Motor neuron (in vitro differentiated cells): ENCODE measurements at places on chromosomes 6 and 20. TPM values are rescaled to one million over a fixed set of nuclear protein-coding genes. Genes with fewer than 3 reads are reported as not detected.

DACT2 gene
- total RNA-seq, result 0.96 and 1.5 TPM in 2 replicates

C6orf15 gene
- total RNA-seq, result not detected in 2 replicates

RXRB gene
- total RNA-seq, result 29.9 and 31.4 TPM in 2 replicates

PAX1 gene
- 0.32 and 0.46 TPM in 2 replicates for total RNA-seq

BCAS4 gene
- 15.6 and 20.3 TPM in 2 replicates for total RNA-seq

HLA-DPB1 gene
- total RNA-seq, result 9.5 and 16.5 TPM in 2 replicates

PHACTR3 gene
- 0.18 and 1.2 TPM in 2 replicates for total RNA-seq

SNAP25 gene
- total RNA-seq, result 85.4 and 93.9 TPM in 2 replicates

HLA-A gene
- total RNA-seq, result 17.5 and 20.2 TPM in 2 replicates

MOG gene
- total RNA-seq, result 0.85 and 1.4 TPM in 2 replicates

PGK2 gene
- 0.33 and 0.39 TPM in 2 replicates for total RNA-seq

DNA sequence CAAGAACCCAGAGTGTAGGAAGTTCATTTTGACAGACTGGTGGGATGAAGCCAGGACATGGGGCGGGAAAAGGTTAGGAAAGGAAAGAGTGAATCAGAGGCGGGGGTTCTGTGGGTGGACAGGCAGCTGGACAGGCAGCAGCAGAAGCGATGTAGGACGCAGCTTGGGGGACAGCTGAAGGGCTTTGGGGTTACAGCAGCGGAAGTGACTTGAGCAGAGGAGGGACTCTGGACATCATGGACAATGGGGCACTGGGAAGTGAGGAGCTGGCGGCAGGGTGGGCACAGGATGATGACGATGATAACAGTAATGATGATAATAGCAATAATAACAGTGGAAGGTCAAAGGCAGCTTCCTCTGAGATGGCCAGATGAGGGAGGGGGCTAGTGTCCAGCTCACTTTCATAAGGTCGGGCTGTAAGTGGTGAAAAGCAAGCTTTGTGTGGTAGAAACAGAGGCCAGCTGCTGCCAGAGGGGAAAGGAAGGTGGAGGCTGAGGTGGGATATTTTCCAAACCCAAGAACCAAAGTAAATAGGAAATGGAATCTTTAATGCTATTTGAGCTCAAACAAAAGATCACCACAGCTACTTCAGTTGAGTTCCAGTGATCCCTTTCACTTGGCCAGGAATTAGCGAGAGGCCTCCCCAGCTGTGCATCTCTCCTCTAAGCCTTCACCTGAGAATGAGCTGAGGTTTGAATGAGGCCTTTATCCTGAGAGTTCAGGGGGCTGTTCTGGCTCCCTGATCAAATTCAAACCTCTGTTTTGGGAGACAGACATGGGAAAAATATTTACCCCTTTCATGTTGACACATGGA lies 433.5 kb downstream of the DHX35 start:
- ATAC-seq, result no peak

DNA sequence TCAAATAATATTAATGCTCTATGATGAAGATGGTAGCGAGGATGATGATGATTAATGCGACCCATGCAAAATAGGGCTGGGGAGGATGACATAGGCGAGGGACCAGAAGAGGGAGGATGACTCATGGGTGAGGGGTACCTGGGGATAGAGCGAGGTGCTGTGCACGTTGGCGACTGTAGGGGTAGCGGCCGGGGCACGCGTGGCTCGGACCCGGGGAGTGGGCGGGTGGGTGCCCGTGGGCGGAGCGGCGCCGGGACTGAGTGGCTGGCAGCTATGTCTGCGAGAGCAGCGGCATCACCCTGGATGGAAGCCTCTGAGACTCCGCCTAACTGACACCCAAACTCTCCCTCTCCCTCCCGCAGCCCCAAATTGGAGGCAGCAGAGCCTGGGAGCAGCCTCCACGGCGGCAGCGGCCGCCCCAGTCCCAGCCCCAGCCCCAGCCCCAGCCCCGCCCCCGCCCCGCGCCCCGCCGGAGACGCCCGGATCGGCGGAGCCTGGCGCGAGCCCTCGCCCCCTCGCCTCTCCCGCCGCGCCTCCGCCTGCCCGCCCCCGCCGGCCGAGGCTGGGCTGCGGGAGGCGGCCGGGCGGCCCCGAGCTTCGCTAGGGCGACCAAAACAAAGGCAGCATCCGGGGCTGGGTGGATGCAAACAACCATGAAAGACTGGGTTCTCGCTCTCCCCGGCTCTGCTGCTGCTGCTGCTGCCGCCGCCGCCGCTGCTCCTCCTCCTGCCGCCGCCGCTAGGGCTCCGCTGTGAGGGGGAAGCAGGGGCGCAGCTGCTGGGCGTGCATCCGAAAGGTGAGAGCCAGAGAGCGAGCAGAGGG lies at the start of gene RIMS1:
TSS of gene RIMS1 (plus strand) at position 367 of the 822 bp plus-strand sequence. CDS start 474 bp downstream, outside the sequence.
- peak; percentile 81 for ATAC-seq

DNA sequence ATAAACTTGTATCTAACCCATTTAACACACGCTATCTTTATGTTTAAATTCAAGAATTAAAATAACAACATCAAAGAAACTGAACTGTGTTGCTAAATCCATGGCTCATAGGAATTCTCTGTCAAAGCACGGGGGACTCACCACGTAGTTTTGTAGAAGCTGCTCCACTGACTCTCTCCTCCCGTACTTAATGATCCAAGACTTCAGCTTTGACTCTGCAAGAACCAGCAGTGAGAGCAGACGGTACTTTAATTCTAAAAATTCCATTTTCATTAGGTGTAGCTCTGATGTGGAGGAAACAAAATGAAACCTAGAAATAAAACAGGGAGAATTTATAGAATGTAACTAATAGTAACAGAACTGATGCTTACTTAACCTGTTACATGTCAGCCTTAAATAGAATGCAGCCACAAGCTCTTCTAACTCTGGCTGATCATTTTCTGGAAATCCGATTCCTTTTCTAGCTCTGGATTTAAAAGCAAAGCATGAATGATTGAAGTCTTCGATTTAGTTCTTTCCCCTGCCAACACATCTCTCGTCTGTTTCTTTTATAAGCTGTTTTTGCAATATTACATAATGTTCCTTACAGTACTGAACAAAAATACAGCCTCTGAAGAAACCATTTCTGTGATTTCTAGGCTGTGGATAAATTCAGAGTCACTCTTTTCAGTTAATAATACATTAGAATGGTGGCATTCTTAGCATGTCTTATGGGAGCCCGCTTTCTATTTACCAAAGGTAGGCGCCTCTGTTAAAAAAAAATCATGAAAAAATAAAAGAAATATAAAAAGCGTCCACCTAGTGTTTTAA lies 165.5 kb downstream of the SYNE1 start:
- ATAC-seq, result peak; percentile 63

- no peak for ATAC-seq
Measured at GRCh38 chr6:69774740-69775584, 21.8 kb downstream of the LMBRD1 start.

GRCh38 chr6:80336911-80337310 lies 230.4 kb downstream of the BCKDHB start:
- no peak for ATAC-seq

GRCh38 chr6:16927205-16927604 lies 165.9 kb upstream of the ATXN1 start:
- ATAC-seq, result no peak

DNA sequence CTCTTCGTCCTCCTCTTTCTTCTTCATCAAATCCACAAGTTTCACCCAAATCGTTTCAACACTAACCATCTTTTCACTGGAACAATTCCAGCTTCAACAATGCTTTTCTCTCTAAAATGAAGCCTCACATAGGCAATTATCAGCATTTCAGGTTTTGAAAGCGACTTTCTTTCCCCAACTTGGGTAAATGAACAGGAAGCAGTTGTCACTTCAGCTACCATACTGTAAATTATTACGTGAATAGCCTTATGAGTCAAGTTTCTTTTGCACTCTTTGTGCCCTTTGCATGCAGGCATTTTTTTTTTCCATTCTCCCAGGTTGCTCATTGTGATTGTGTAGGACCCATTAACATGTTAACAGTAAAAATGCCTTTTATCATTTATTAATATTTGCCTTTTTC lies 121.7 kb upstream of the BTBD3 start:
- no peak for ATAC-seq

DNA sequence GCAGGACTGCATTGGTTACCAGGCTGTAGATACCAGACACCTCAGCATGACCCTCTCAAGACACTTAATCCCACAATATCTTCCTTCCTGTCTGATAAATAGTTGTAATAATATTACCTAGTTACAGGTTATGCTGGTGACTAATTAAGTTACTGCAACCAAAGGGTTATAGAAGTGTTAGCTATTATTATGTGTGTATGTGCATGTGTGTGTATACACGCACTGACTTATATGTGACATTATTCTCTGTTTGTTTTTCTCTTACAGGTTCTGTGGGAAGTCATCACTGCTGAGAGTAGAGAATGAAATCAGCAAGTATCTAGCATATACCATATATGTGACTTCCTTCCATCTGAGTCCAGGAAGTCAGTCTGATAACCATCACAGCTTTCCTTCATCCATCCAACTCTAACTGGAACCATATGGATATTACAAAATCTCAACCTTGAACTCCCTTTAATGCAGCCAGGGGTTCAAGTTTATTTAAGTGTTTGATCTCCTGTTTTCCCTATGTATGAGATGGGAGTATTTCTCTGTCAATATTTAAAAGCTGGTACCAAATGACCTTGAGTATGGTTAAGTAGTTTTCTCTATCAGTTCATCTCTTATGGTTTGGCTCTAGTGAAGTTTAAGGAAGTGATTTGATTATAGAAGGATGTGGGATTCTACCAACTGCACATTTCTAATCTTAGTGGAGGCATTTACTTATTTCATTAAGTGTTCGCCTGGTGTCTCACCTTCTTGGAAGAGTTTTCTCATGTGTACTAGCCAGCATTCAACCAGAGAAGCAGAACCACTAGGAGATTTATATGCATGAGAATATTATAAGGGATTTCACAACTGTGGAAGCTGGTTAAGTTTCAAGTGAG lies 313.2 kb downstream of the HIVEP2 start:
- ATAC-seq, result no peak

GRCh38 chr6:127547904-127548649 lies 28.9 kb upstream of the C6orf58 start:
- no peak for ATAC-seq

- ATAC-seq, result peak; percentile 51
Measured at GRCh38 chr6:119612911-119613381, 263.4 kb upstream of the MAN1A1 start.

DNA sequence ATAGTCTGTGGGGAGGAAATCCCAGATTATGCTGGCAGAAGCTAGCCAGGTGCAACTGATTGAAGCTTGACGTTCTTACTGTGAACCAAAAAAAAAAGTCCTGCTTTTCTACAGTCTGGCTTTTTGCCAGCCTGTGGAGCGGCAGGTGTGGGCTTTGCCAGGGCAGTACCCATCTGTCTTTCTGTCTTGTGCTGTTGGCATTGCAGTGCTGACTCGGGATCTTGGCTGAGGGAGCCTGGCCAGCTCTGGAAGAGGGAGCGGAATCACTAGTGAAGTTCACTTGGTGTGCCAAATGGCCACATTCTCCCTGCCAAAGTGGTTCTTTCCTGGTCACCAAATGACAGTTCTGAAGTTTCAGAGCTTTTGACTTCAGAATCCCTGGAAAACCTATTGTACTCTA lies 5.0 kb downstream of the KIF3B start:
- peak; percentile 28 for ATAC-seq

DNA sequence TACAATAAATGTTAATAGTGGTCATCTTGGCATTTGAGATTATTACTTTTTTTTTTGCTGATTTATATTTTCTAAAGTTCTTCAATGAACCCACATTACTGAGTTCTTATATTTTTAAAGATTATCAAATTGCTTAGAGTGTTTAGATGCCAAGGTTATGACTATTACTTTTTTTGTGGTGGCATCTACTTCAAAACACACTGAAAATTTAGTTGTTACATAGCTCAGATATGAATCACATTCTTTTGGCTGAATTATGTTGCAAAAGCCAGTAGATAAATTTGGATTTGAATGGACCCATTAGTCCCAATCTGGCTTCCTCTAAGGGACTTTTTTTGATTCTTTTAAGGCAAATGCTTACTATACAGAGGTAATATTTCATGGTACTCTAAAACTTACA lies 8.9 kb downstream of the UTRN start:
- ATAC-seq, result no peak

GRCh38 chr6:5125152-5126006 lies 40.2 kb downstream of the PPP1R3G start:
- no peak for ATAC-seq

GRCh38 chr6:79869184-79869583 lies 78.2 kb downstream of the ELOVL4 start:
- no peak for ATAC-seq

DNA sequence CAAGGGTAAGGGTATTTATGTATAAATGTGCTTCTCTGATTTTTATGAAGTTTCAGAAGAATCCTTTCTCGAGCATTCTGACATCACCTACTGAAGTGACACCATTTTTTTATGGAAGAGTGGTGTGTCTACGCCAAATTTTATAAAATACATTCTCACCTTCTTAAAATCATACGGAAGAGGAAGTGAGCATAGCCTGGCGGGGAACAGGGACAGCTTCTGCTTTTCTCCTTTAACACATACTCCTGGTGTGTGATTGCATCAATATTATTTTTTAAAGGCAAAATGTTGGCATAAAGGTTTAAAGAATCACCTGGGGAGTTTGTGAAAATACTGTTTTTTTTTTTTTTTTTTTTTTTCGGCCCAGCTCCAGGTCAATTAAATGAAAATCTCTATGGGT lies 733.6 kb upstream of the MAN1A1 start:
- no peak for ATAC-seq

- ATAC-seq, result peak; percentile 29
Measured at GRCh38 chr6:134740473-134741199, 209.3 kb downstream of the ALDH8A1 start.

DNA sequence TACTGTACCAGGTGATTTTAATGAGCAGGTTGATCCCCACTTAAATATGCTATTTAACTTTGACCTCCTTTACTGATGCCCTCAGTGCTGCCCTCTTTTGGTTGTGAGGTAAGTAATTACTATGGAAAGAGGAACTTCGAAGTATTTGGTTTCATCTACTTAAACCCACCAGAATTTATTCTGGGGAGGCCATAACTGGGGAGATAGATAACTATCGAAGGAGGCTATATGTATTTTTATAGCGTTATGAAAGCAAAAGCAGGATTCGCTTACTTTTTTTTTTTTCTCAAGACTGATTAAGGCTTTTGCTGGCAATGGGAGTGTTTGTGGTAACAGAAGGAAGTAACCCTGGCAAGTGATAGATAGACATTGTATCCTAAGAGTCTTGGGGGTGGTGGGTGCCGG lies 168.9 kb upstream of the CENPW start:
- ATAC-seq, result no peak

- ATAC-seq, result no peak
Measured at GRCh38 chr20:5180933-5181332, 54.1 kb downstream of the CDS2 start.

DNA sequence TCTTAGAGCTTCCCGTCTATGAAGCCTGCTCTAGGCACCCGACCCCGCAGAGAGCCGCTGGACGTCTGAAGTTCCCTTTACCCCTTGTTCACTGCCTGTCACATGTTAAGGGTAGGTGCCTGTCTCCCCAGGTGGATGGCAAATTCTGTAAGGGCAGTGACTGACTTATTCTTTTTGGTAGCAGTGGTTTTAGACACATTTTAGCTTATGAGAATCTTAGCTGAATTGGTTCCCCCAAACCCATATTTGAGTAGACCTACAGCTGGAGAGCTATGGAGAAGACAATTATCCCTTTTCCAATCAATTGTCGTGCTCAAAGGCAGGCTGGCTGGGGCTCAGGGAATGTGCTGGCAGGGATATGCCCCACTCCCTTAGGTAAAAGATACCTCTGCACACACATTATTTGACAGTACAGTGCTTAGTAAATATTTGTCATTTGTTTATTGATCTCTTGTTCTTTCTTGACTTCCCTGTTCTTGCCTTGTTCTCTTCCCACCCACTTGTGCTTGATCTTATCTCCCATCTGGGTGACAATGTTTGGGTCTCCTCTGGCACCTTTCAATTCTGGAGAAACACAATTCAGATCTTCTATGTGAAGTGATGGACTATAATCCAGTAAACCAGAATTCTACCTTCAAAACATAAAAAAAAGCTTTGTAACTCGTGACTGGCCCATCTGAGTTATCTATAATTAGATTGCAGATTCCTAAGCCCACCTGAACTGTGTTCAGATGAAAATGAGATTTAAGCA lies 114.3 kb upstream of the SLC2A12 start:
- no peak for ATAC-seq
